Skeletal muscle cell (primary cell): ENCODE measurements at places on chromosomes 11 and 22.

GRCh38 chr11:95575517-95575916 is 214.1 kb downstream of the FAM76B start:
- DNase-seq: no peak

DNA sequence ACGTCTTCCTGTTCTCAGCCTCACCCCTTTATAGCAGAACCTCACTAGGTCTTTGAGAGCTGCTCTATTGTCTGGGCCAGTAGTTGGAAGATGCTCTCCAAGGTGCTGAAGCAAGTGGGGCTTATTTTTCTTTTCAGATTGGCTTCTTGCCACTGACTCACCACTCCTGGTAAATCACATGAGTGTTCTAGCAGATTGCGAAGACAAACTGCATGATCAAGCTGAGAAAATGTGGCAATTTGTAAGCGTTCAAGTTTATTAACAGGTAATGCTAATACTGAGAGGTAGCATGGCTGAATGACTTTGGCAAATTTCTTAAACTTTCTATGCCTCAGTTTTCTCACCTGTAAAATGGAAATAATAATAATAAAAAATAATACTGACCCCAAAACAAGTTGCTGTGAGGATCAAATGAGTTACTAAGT is 59.2 kb downstream of the CACNG2 start:
- DNase-seq: peak; percentile 75

- DNase-seq: no peak
Observed at GRCh38 chr11:13720940-13721339, 52.5 kb downstream of the FAR1 start.

DNA sequence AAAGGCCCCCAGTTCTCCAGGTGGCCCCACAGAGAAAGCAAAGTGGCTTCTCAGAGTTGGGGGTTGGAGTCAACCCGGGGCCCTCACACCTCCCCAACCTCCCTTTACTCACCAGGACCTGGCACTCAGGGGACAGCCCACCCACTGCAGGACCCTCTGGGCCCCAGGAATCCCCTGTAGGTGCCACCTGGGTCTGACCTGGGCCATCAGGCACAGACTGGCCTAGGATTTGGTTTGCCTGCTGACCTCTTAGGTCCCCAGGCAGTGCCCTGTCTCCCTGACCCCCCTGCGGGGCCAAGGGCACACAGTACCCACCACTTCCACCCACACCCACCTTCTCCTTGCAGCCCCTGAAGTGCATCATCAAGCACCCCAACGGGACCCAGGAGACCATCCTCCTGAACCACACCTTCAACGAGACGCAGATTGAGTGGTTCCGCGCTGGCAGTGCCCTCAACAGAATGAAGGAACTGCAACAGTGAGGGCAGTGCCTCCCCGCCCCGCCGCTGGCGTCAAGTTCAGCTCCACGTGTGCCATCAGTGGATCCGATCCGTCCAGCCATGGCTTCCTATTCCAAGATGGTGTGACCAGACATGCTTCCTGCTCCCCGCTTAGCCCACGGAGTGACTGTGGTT is 16.0 kb downstream of the POLR3H start:
- no peak for DNase-seq

GRCh38 chr11:3014943-3015342 is 22.8 kb upstream of the NAP1L4 start:
- no peak for DNase-seq

DNA sequence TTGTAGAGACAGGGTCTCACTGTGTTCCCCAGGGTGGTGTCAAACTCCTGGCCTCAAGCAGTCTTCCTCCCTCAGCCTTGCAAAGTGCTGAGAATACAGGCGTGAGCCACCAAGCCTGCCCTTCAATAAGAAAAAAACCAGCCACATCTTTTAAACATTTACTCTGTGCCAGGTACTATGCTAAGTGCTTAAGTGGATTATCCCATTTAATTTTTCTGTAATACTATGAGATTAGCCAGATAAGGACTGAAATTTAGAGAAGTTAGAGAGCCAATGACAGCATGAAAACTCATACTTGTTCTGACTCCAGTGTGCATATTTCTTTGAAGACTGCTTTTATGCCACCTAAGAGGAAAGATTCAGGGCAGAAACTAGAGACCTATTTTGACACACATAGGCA is 35.7 kb downstream of the PPME1 start:
- DNase-seq: no peak

GRCh38 chr22:43867839-43868635 is 5.7 kb upstream of the SULT4A1 start:
- DNase-seq: peak; percentile 28

GRCh38 chr22:48797731-48798130 is 1029.9 kb downstream of the BRD1 start:
- no peak for DNase-seq

DNA sequence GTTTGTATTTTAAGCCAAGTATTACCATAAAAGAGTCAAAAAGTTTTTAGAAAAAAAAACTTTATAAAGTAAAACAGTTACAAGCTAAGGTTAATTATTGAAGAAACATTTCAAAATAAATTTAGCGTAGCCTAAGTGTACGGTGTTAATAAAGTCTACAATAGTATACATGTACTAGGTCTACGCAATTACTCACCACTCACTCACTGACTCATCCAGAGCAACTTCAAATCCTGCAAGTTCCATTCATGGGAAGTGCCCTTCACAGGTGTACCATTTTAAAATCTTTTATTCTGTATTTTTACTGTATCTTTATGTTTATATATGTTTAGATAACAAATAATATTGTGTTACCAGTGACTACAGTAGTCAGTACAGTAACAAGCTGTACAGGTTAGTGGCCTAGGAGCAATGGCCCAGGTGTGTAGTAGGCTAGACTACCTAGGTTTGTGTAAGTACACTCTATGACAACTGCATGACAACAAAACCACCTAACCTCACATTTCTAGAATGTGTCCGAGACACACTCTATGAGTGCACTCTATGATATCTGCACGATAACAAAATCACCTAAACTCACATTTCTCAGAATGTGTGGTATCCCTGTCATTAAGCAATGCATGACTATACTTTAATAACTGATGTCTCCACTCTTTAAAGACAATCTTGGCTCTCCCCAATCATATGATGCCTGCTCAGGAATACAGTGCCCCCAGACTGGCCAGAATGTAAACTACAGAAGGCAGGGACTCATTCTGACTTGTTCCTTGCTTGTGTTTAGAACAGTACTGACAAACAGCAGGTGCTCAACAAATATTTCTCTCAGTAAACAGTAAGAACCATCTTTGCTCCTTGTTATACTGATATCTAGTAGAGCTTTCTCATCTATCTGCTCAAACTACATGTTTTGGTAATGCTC is 21.2 kb downstream of the KMT5B start:
- DNase-seq: no peak

DNA sequence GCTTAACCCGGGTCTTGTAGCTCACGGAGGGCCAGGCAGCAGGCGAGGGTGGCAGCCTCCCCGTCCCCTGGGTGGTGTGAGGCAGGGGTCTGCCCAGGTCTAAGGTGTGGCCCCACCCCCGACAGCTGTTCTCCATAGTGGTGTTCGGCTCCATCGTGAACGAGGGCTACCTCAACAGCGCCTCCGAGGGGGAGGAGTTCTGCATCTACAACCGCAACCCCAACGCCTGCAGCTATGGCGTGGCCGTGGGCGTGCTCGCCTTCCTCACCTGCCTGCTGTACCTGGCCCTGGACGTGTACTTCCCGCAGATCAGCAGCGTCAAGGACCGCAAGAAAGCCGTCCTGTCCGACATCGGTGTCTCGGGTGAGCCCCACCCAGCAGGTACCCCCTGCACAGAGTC is 24.4 kb downstream of the SYNGR1 start:
- no peak for DNase-seq

- DNase-seq: no peak
Observed at GRCh38 chr22:45526281-45526680, 23.6 kb downstream of the FBLN1 start.

DNA sequence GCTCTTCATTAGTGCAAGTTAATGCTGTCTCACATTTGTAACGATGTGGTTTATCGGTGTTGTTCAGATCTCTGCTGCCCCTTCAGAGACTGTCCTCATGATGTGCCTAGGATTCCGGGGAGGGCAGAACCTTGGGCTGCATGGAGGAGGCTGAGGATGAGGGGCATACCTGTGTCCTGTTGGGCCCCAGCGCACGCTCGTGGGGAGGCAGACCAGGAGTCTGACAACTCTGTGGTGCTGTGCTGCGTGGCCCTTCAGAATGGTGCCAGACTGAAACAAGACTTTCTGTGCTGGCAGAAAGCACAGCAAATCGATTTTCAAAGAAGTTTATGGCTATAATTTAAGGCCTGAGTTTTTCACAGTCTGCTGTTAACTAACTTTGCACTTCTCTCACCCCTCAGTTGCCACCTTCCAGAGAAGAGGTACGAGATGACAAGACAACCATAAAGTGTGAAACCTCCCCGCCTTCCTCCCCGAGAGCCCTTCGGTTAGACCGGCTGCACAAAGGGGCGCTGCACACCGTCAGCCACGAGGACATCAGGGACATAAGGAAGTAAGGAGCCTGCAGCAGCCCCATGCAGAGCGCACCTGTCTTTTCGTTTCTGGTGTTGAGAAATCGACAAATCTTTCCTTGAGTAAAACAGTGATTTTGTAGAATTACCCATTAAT is 44.3 kb upstream of the CTTN start:
- DNase-seq: no peak

DNA sequence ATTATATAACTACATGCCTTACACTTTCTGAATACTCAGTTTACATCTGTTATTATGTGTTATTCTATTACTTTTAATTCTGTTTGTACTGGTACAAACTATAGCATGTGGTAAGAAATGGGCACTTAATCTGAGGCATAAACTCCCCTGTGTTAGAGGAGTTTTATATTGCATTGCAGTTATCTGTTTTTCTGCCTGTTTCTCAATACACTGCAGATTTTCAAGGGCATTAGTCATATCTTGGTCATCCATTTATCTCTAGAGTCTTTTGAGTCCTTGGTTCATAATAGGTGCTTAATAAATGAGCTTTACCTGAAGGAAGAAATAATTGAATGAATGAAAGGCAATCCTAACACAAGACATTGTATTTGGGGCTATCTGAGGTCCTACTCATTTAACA is 182.9 kb upstream of the CTSC start:
- no peak for DNase-seq
